Activated gamma-delta T cell (primary cell): ENCODE measurements at places on chromosomes 16 and 17.
A peak's percentile ranks its signal among the peaks of the same experiment; 100 is the strongest.

- no peak for DNase-seq
Measured at GRCh38 chr16:62035115-62036092, 834 bp downstream of the CDH8 start.

DNA sequence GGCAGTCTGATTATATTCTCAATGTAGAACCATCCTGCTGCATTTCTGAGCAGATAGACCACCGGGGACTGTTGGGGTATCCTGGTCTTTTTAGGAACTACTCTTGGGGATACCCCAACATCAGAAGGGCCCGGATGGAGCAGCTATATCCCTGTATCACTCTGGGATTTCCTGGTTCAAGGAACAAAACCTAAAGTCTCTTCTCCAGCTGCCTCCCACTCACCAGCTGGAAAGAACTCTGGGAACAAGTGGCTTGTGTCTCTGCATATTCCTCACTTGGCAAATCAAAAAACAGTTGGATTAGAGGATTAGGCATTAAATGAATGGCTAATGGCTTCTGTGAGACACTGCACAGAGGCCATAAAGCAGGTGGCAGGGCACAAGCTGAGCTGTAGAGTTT is 62.3 kb upstream of the HS3ST2 start:
- no peak for DNase-seq

- DNase-seq = no peak
Measured at GRCh38 chr17:69427486-69428197, 13.1 kb downstream of the MAP2K6 start.

- no peak for DNase-seq
Measured at GRCh38 chr17:59311051-59311468, 20.4 kb upstream of the YPEL2 start.

- DNase-seq = no peak
Measured at GRCh38 chr16:17452922-17453321, 17.8 kb downstream of the XYLT1 start.

DNA sequence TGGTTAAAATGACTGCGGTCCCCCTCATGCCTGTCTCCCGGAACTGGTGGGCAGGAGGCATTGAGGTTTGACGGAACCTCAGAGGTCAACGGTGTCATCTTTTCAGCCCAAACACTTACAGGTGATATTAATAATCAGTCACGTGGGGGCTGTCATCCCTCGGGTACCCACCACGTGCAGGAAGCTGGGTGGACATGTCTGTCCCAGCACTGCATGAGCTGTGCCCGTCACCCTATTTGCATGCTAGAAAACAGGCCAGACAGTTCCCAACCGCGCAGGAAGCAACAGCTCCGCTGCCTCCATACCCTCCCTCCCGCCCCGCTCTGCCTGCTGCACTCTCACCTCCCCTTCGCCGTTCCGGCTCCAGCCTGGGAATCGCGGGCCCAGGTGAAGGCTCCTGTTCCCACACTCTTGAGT is 1.4 kb downstream of the SYNGR3 start:
- no peak for DNase-seq

GRCh38 chr17:56834380-56835263 is 671 bp downstream of the DGKE start:
- DNase-seq = peak; percentile 57

DNA sequence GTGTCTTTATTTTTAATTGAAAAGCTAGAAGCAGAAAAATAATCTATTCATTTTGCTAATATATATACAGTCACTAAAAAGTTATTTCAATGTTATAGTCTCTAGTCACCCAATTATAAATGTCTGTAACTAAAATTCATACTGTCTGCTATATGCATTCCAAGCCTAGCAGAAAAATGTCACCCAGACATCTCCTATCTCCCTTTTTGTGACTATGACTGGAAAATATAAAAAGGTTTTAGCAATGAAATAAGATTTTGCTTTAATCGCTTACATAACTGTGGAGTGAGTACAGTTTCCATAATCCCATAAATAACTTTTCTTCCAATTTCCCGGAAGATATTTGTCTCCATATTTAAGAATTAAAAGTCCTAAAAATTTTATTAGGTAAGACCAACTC is 88.6 kb downstream of the BRIP1 start:
- no peak for DNase-seq

GRCh38 chr17:19270704-19271611 is 33.8 kb downstream of the EPN2 start:
- DNase-seq = no peak

DNA sequence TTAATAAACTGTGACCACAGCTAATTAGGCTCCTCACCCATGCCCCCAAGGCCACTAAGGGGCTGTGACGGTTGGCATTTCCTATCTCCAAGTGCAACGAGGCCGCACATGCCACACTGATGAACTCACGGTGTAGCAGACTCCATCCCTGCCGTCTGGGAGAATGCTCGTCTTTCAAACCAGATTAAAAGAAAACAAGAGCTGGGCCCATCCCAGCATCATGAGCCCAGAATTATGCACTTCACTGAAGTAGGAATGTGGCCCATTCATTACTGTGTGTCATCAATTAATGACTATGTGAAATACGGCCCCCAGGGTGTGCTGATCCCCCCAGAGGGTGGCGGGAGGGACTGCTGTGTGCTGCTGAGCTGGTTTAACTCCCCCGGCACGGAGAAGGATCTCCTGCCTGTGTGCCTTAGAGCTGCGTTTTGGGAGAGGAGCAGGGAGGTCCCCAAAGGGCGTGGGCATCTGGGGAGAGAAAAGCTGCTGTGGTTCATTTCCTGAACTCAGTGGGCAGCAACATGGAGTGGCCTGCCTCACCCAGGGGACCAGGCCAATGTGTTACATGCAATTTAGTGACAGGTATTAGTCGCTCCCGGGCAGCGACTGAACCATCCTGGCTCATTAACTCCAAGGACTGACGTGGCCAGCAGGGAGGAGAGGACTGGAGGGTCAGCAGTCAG is 194.5 kb downstream of the FOXL1 start:
- DNase-seq = no peak

DNA sequence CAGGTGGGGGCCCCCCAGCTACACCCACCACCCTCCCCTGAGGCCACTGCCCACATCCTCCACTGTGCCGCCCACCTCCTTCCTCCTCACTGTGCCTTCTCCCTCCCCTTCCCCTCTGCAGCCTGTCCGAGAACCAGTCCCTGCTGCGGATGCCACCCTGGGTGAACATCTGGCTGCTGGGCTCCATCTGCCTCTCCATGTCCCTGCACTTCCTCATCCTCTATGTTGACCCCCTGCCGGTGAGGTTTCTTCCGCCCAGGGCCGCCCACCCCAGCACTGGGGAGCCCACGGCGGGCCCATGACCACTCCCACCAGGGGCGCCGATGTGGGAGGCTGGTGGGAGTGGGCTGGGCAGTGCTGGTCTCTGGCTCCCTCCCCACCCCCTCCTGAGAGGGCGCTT is 22.1 kb downstream of the RABEP2 start:
- no peak for DNase-seq
